ENCODE measurements at places on chromosomes 16 and 17.

- DNase-seq = no peak
Observed at GRCh38 chr16:53506254-53506653, 3.2 kb upstream of the AKTIP start.

DNA sequence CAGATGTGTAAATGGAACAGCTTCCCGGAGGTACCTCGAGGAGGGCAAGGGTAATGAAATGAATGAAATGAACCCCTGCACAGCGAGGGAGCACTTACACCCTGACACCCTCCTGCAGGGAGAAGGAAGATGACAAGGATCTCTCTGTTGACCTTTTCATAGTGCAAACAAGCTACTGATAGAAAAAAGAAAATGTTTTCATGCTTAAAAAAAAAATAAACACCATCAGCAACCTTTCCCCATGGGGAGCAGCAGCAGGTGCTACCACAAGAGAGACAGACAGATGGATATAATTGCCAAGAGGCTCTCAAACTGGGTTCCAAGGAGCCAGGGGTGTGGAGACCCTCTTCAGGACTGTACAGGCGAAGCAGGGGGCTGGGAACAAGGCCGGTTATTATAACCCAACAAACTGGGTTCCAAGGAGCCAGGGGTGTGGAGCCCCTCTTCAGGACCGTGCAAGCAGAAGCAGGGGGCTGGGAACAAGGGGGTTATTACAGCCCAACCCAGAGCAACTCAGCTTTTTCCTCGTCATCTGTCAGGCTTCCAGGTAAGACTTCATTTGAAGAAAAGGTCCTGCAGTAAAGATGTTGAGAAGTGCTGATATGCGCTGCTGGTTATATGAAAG lies 718 bp upstream of the RPH3AL start:
- no peak for DNase-seq

DNA sequence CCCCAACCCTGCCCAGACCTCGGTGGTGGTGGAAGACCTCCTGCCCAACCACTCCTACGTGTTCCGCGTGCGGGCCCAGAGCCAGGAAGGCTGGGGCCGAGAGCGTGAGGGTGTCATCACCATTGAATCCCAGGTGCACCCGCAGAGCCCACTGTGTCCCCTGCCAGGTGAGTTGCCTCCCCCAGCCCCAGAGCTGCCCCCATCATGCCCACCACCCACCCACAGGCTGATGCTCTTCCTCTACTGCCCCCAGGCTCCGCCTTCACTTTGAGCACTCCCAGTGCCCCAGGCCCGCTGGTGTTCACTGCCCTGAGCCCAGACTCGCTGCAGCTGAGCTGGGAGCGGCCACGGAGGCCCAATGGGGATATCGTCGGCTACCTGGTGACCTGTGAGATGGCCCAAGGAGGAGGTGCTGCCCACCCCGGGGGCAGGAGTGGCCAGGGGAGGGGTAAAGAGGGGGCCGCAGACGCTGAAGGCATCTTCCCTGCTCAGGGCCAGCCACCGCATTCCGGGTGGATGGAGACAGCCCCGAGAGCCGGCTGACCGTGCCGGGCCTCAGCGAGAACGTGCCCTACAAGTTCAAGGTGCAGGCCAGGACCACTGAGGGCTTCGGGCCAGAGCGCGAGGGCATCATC lies 8.4 kb downstream of the GALK1 start:
- no peak for DNase-seq

GRCh38 chr17:77905766-77906165 lies 52.7 kb upstream of the TNRC6C start:
- DNase-seq = no peak

All from activated T-helper 1 cell treated with Interleukin-2 at 50 U/mL for 16 hours (primary cell).